ENCODE measurements at places on chromosomes 7 and 10.

DNA sequence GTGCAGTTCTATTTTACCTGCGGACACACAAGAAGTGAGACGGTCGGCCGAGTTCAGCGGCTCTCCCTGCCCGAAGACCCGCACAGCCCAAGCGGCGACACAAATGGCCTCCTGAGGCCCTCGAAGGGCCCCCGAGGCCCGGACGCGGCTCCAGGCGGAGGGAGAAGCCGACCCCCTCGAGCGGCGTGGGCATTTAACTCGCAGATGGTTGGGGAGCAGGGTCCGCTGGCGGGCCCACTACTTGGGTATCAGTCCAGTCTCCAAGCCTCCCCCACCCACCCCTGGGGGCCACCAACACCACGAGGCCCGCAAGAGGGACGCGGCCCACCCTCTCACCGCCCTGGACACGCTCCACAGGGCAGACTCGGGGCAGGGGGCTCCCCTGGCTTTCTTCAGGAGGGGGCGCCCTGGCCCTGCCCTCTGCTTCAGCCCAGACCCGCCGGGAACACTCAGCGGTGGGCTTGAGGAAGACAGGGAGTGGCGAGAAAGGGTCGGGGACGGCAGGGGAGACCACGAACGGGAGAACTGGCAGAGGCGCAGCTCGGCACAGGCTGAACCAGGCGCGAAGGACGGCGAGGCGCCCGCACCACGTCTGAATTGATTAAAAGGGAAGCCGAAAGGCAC lies 1.7 kb downstream of the IGF2BP3 start:
- DNase-seq: no peak

DNA sequence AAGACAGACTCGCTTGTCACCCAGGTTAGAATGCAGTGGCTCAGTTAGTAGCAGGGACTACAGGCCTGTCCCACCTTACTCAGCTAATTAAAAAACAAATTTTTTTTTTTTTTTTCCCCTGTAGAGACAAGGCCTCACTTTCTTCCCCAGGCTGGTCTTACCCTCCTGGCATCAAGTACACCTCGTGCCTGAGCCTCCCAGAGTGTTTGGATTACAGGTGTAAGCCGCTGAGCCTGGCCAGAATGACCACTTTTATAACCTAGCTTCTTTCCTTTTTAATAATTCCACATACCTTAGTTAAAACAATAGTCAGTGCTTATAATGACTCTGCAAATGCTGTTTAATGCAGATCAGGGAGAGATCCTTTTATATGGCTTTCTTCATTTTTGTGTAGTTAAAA lies 31.3 kb downstream of the RSBN1L start:
- no peak for DNase-seq

DNA sequence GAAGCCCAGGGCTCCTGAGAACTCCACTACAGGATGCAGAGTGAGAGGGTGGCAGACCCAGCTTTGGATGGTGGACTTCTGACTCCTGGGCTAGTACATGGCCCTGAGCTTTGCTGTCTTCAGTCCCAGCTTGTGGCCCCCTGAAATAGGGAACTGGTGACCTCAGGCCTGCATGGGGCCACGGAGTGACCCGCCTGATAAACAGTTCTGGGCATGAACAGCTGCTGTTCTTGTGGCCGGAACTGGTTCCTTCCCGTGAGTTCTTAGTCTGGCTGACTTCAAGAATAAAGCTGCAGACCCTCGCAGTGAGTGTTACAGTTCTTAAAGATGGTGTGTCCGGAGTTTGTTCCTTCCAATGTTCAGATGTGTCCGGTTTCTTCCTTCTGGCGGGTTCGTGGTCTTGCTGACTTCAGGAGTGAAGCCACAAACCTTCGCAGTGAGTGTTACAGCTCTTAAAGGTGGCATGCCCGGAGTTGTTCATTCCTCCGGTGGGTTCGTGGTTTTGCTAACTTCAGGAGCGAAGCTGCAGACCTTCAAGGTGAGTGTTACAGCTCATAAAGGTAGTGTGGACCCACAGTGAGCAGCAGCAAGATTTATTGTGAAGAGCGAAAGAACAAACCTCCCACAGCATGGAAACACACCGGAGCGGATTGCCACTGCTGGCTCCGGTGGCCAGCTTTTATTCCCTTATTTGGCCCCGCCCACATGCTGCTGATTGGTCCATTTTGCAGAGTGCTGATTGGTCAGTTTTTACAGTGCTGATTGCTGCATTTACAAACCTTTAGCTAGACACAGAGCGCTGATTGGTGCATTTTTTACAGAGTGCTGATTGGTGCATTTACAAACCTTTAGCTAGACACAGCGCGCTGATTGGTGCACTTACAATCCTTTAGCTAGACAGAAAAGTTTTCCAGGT lies 268.0 kb downstream of the ZEB1 start:
- DNase-seq: no peak

DNA sequence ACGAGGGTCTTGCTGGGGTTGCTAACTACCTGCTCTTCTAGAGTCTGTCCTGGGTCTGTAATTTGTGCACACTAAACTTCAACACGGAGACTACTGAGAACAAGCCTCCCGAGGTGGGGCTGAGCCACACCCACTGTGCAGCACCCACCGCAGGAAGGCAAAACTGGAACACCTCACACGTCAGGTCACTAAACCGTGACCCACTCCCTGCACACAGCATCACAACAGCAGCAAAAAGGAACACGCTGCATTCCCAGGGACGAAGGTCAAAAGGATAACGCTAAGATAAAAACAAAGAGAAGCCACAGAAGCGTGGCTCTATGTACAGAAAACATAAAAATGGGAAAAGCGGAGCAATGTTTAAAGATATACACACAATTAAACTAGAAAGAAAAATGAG lies 170.1 kb downstream of the MAD1L1 start:
- no peak for DNase-seq

DNA sequence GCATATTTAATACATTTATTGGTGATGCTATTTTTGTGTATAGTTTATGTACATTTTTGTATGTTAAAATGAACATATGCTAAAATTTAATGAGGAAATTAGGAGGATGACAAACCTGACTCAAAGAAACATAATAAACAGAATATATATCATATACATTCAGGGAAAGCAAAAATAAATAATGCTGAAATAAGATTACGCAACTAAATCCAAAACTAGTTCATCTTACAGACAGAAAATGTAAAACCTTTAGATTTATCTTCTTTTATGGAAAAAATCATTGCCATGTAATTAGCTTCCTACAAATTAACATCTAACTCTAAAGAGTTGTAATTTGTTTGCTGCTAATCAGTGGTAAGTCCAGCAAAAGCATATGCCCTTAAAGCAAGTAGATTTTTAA lies 216.5 kb downstream of the PTN start:
- no peak for DNase-seq

GRCh38 chr7:83468251-83468739 lies 180.6 kb downstream of the SEMA3E start:
- no peak for DNase-seq

DNA sequence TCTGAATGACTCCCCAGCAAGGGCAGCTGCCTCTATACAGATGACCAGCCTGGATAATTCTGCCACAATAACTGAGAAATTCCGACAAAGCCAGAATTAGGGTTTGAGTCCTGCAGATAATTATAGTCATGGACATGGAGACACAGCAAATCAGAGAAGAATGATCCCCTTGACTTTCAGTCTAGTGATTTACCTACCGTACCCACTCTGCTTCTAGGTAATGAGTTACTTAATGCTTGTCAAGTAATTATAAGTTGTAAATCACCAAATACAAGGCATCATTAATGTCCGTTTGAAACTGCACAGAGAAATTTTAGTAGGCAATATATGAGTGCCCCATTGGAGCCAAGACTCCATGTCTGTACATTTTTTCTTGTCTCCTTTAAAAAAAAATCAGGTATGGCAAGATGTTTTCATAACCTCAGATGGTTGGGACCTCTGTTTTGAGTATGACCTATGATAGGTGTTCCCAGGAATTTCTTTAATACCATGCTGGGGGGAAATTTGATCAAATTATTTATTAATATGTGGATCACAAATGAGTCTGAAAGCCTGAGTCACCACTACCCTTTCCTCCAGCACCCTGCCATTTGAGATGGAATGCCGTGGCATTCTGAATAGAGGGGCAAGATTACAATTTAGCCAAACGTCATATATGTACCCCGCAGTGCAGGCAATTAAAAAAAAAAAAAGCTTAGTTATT lies 5.5 kb upstream of the ARID5B start:
- DNase-seq: no peak

DNA sequence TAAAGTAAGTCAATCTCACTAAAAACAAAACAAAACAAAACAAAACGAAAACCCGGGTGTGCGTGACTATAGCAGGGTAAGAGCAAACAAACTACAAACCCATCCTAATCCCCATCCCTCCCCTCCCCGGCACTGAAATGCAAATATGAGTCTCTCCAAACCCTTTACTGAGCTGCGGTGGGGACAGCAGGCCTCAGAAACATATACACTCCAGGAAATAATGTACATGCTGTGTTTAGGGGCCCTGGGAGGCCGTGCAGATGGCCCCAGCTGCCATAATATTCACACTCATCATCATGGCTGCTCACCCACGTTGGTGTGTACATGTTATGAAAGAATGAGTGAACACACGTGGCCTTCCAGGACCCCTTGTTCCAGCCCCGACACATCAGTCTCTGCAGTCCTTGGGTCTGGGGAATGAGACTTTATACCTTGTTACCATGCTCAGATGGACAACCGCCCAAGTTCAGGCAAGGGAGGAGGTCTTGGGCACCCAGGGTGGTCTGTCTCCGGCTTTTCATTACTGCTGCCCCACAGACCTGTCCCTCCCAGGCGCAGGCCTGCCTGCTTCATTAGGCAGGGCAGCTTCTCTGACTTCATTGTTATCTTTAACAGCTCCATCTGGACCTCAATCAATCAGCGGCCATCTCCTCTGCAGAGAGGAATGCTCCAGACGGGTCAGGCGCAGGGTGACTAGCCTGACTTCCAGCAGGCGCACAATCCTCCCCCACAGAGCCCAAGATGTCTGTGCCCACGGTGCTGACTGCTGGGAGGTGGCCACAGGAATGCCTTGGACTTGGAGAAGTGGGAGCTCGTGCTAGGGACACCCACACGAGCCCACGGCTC lies 20.6 kb downstream of the HSPA12A start:
- DNase-seq: no peak

GRCh38 chr10:12849319-12850181 lies 152.0 kb downstream of the CCDC3 start:
- no peak for DNase-seq

DNA sequence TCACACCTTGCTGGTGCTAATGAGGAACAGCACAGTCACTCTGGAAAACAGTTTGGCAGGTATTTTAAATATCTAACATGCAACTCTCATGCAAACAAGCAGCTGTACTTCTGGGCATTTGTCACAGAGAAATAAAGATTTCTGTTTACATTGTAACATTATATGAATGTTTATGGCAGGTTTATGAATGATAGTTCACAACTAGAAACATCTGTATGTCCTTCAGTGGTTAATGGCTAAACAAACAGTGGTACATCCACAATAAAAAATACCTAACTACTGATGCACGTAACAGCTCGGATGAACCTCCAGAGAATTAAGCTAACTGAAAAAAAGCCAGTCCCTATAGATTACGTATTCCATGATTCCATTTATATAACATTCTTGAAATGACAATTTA lies 109.6 kb downstream of the GPR37 start:
- no peak for DNase-seq

- no peak for DNase-seq
Observed at GRCh38 chr10:105398202-105398601, 757.1 kb downstream of the SORCS3 start.

Data from stimulated activated CD8-positive, alpha-beta memory T cell treated with anti-CD3 and anti-CD28 coated beads, Interleukin-7, amount 100 ng/mL, for 48 hours (primary cell).